GM19239 (cell line): ENCODE measurements at places on chromosomes 12 and 14.

GRCh38 chr12:85642808-85643207 is 193.4 kb downstream of the RASSF9 start:
- no peak for DNase-seq

DNA sequence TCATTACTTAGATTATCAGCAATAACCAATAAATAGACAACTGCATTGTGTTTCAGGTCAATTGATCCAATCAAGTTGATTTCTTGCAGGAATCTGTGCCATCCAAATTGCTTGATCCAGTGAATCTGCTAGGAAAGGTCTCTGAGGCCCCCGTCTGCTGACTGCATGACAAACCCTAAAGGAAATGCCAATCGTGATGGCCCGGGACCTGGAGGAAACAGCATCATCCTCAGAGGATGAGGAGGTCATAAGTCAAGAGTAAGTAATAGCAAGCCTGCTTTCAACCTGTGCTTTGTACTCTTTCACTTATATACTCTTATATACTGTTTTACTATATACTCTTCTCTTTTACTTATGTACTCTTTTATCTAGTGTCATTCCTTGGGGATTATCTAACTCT is 1.9 kb downstream of the TTLL5 start:
- DNase-seq, result no peak

DNA sequence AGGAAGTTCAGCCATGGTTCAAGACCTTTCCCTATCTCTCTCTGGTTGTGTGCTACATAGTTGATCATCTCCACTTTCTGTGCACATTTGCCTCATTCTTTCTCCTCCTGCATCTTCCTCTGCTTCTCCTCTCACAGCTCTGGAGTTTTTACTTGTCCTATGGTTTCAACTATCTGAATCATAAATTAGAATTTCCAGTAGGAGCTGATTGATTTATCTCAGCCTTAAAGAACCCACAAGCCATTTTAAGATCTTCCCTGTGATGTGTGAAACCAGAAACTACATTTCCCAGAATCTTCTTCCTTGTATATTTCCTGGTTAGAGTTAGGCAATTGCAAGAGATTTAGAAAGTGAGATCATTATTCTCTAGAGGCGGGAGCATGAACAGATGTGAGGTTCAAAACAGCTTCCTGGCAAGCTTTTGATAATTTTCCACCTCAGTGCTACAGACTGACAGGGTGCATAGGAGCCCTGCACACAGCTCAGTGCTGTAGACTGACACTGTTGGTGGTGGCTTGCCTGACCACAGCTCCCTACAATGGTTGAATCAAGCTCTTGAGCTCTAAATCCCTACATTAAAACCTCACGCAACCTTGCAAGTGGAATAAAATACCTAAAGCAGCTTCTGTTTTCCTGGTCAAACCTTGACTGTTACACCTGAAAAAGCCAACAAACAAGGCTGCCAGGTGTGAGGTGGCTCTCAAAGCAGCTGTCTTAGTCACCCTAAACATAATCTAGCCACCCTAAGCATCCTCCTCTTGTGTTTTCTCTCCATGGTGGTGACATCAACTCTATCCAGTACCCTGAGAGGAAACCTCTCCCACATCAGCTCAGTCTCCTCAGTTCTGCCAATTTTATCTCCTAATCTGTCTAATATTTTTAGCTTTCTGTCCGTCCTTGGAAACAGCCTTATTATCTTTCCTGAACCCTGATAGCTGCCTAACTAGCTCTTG is 21.5 kb upstream of the IFNG start:
- no peak for DNase-seq

DNA sequence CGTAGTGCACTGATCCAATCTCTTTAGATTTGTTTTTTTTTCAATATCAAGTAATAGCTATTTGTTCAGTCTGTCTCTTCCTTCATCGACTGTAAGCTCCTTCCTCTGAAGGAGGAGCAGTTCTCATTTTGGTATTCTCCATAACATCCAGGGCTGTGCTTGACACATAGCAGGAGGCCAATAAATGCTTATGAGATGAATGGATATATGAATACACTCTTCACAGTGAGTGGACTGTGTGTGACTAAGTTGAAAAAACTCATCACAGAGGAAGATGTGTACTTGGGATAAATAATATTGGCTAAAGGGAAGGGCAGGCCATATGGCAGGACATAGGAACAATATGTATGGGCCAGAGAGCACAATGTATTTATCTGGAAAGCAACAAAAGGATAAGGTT is 205.3 kb upstream of the PRICKLE1 start:
- DNase-seq, result no peak

GRCh38 chr12:91773749-91774429 is 371.8 kb downstream of the BTG1 start:
- no peak for DNase-seq

DNA sequence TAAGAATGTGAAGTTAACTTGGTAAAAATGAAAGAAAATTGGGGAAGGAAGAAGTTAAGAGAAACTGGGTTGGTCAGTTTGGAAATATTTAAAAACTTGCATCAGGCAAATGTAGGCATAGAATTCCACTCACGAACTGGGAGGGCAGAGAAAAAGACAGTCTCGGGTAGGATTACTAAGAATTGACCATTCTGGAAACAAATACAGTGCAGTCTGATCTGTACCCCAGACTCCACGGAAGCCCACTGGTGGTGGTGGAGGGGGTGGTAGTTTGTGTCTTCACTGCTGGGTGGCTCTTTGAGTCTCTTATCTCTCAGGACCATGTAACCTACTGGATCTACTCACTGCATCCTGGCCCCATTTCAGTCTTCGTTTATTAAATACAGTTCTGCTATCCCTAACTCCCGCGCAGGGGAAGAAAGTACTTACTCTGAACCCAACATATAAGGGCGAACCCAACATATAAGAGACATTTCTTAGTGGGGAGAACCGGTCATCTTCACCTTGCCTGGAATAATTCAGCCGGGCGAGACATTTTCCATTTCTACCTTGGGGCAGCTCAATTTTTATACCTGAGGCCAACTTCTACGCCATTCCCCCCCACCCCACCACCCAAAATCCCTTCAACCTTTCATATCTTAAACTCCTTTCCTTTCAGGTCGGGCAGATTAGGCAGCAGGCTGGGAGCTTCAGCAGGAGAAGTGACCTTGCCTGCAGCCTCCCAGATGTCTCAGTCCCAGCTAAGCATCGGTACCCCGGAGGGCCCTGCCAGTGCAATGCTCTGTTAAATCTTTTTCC is 1.7 kb downstream of the SLC2A3 start:
- DNase-seq, result no peak

DNA sequence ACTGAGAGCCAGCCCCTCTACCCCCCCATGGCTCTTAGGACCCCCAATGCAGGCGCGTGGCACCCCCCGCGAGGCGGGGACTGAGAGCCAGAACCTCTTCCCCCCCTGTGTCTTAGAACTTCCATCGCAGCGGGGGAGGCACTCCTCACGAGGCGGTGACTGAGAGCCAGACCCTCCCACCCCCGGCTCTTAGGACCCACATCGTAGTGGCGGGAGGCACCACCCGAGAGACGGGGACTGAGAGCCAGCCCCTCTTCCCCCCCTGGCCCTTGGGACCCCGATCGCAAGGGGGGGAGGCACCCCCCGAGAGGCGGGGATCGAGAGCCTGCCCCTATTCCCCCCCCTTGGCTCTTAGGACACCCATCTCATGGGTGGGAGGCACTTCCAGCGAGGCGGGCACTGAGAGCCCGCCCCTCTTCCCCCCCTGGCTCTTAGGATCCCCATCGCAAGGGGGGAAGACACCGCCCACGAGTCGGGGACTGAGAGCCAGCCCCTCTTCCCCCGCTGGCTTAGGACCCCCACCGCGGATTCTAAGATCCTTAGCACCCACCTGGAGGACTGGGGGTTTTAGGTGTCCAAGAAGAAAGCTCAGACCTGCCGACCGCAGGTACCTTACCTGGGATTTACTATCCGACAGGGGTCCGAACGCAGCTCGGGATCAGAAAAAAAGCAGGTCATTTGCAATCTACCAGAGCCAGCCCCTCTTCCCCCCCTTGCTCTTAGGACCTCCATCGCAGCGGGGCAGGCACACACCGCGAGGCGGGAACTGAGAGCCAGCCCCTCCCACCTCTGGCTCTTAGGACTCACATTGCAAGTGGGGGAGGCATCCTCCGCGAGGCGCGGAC is 44.9 kb downstream of the DDX11 start:
- DNase-seq, result no peak

- DNase-seq, result no peak
Observed at GRCh38 chr12:3922033-3922432, 48.8 kb upstream of the PARP11 start.

- no peak for DNase-seq
Observed at GRCh38 chr14:94340533-94340932, 17.4 kb upstream of the SERPINA6 start.

GRCh38 chr12:126480451-126480850 is 1415.2 kb downstream of the AACS start:
- DNase-seq, result no peak

- no peak for DNase-seq
Observed at GRCh38 chr12:108156717-108157116, 27.6 kb downstream of the WSCD2 start.

GRCh38 chr14:52356025-52356424 is 41.9 kb downstream of the PTGER2 start:
- DNase-seq, result no peak

GRCh38 chr12:127810041-127810440 is 456.9 kb upstream of the TMEM132C start:
- no peak for DNase-seq

GRCh38 chr12:53082637-53083175 is 3.5 kb upstream of the SPRYD3 start:
- DNase-seq, result no peak

GRCh38 chr12:30679241-30679640 is 16.4 kb downstream of the IPO8 start:
- no peak for DNase-seq

GRCh38 chr14:54440037-54440436 is 1.1 kb downstream of the CNIH1 start:
- DNase-seq, result no peak

DNA sequence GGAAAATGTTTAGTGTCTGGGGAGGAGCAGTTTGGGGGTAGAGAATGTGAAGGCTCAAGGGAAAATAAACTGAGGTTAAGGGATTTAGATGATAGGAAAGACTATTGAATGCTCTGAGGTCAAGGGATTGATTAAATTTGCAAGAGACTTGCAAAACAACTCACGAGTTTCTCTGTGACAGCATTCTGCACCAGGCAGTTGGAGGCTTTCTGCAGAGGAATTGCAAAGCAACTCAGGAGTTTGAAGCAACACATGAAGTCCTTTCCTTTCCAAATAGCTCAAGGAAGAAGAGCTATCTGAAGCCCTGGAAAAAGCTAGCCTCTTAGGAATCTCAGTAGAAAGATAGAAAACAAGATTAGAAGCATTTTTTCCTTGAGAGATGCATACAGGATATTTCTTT is 23.9 kb downstream of the SLC7A8 start:
- no peak for DNase-seq

DNA sequence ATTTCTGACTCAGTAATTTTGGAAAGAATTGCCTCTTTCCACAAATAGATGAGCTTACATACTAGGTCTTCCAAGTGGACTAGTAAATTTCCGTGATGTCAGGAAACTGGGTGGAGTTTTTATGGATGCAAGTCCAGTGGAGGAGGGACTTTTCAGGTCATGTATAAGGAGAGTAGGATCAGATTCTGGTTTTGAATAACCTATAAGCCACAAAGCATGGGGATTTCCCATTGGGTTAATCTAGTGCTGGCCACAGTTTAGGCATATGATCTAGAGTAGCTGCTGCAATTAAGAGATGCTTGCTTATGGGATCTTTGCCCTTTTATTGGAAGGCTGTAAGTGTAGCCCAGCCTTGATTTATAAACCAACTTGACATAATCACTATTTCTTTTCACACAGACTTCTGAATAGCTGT is 33.8 kb downstream of the STK38L start:
- DNase-seq, result no peak

DNA sequence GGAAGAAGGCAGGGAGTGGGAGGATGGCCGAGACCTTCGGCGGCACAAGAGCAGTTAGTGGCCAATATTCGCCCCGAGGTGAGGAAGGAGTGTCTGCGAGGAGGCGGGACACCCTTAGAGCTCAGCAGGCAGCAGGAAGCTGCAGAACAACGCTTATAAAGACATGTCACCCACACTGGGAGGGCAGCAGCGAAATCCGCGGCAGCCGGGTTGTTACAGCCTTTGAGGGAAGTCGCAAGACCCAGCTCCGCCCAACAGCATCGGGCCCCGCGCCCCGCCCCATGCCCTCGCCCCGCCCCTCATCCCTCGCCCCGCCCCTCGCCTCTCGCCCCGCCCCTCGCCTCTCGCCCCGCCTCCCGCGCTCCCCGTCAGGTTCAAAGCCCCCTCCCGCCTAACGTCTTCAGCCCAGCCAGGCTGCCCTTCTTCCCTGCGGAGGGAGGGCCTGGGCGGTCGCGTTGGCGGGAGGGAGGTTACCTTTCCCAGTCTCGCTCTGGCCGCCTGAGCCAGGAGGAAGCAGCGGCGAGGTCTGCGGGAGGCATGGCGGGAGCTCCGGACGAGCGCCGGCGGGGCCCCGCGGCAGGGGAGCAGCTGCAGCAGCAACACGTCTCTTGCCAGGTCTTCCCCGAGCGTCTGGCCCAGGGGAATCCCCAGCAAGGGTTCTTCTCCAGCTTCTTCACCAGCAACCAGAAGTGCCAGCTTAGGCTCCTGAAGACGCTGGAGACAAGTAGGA is at the start of gene ATP23:
TSS of gene ATP23 (plus strand) at position 403 of the 730 bp plus-strand sequence. CDS start at position 538, 135 bp downstream.
- peak; percentile 65 for DNase-seq

GRCh38 chr12:57105011-57105753 is 6.0 kb downstream of the STAT6 start:
- DNase-seq, result no peak

GRCh38 chr12:42670719-42671118 is 81.2 kb upstream of the PRICKLE1 start:
- DNase-seq, result no peak

DNA sequence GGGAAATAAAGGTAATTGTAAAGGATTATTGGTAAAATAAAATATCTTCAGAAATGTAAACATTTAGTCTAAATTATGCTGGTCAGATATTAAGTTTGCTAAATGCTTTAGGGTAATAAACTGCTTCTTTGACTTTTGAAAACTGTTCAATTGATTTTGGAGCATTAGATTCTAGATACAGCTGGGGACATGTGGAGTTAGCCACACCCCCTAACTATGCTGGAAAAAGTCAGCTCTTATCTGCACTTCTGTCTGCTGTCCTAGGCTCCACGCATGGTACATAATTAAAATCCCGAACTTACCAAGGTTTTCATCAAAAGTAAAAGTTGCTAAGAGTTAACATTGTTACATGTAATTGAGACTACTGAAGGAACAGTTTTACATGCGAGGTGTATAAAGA is 78.8 kb downstream of the ITPR2 start:
- no peak for DNase-seq
